Left ventricle myocardium inferior (tissue), 1 donor: ENCODE measurements at places on chromosomes 3 and 15.

GRCh38 chr3:159882790-159883779 is 105.5 kb upstream of the IL12A start:
- no peak for DNase-seq
- peaks cover 12% of the 10 kb centered on the region for H3K36me3 ChIP-seq
- peaks cover 93% of the 10 kb centered on the region for H3K4me1 ChIP-seq
- peak overlapping the region; percentile 7 for H3K4me3 ChIP-seq

GRCh38 chr15:23628612-23629233 is 18.9 kb downstream of the MAGEL2 start:
- H3K4me3 ChIP-seq, result no peak overlapping the region
- peaks cover 60% of the 10 kb centered on the region for H3K27me3 ChIP-seq
- H3K27ac ChIP-seq, result no peak overlapping the region
- no peaks in the 10 kb centered on the region for H3K4me1 ChIP-seq

- no peaks in the 10 kb centered on the region for H3K4me1 ChIP-seq
- H3K4me3 ChIP-seq, result no peak overlapping the region
- no peak overlapping the region for H3K27ac ChIP-seq
- no peak for DNase-seq
- H3K27me3 ChIP-seq, result no peaks in the 10 kb centered on the region
These were observed 84.2 kb downstream of the NEDD4 start for GRCh38 chr15:55909036-55909811.

GRCh38 chr15:63833021-63833696 is 589 bp downstream of the HERC1 start:
- H3K4me1 ChIP-seq, result peaks cover 58% of the 10 kb centered on the region
- H3K4me3 ChIP-seq, result peak overlapping the region; percentile 87
- DNase-seq, result peak; percentile 32

DNA sequence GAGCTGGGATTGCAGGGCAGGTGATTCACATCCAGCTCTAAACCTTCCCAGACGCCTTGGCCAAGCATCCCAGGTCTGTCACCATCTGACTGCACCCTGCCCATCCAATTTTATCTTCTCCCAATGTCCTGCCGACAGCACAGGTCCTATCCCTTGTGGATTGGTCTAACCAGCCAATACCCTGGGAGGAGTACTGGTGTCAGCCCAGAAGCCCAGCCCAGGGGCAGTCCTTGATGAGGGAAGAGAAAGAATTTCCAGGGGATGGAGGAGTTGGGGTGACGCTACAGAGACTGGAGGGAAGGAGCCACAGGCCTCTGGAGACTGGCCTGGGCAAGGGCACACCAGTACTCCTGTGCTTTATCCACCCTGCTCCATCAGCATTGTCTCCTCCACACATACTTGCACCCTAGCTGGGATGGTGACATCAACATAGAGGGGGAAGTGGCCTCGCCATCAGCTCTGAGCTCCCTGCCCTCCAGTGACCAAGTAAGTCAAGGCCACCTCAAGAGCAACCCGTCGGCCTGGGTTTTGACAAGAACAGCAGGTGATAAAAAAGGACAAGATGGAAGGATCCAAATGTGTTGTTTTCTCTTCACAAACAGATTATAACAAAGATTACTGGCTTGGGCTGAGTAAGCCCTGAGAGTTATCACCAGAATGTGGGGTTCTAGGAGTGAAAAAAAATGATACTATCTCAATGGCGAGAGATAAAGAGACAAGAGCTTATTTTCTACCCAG is 114.6 kb downstream of the AQP9 start:
- DNase-seq, result no peak
- no peak overlapping the region for H3K27ac ChIP-seq
- H3K4me1 ChIP-seq, result peaks cover 19% of the 10 kb centered on the region
- H3K27me3 ChIP-seq, result no peaks in the 10 kb centered on the region
- H3K36me3 ChIP-seq, result no peaks in the 10 kb centered on the region
- no peak overlapping the region for H3K4me3 ChIP-seq

- DNase-seq, result no peak
- peaks cover 13% of the 10 kb centered on the region for H3K4me1 ChIP-seq
- H3K27ac ChIP-seq, result no peak overlapping the region
- H3K27me3 ChIP-seq, result no peaks in the 10 kb centered on the region
- no peak overlapping the region for H3K4me3 ChIP-seq
These were observed 66.6 kb upstream of the TBC1D5 start for GRCh38 chr3:17808994-17809393.

- DNase-seq, result no peak
- peaks cover 58% of the 10 kb centered on the region for H3K4me1 ChIP-seq
- H3K36me3 ChIP-seq, result no peaks in the 10 kb centered on the region
These were observed 272.5 kb downstream of the ZBTB20 start for GRCh38 chr3:114874522-114874971.

DNA sequence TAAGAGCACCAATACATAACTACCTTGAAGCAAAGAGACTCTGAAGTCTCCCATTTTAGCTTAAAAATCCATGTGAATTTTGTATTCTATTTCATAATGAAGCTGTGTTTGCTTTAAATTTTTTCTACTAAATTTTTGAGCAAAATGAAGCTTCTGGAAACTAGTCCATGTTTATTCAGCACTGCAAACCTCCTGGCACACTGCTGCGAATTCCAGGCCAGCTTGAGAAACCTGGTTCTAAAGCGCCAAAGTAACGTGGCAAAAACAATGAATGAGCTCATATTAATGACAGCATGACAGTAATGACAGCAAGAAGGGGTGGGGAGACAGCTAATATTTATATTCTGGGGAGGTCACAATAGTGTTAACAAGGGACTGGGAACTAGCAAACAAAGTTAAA is 25.7 kb downstream of the CEP152 start:
- no peak overlapping the region for H3K4me3 ChIP-seq
- peaks cover 6% of the 10 kb centered on the region for H3K36me3 ChIP-seq
- H3K4me1 ChIP-seq, result no peaks in the 10 kb centered on the region
- DNase-seq, result peak; percentile 29
